Fibroblast of the conjunctiva (primary cell): ENCODE measurements at places on chromosomes 4 and X.

- DNase-seq: peak; percentile 51
Measured at GRCh38 chr4:10063544-10064300, 42.4 kb upstream of the SLC2A9 start.

DNA sequence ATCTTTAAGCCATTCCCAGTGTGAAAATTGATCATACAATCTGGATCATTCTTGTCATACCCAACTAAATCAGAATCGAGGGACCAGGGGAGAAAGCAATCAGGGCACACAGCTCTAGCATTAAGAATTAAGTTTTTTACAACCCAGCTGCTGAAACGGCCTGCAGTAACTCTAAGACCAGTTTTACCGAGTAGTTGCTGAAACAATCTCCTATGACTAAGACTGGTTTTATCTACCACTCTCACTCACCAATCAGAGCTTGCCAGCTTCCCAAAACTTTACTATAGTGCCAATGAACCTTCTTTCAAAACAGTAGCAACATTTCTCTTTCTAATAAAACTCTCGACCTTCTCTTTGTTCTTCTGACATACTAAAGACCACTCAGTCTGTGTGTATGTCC, 2.8 kb upstream of the SAP30 start:
- no peak for DNase-seq

DNA sequence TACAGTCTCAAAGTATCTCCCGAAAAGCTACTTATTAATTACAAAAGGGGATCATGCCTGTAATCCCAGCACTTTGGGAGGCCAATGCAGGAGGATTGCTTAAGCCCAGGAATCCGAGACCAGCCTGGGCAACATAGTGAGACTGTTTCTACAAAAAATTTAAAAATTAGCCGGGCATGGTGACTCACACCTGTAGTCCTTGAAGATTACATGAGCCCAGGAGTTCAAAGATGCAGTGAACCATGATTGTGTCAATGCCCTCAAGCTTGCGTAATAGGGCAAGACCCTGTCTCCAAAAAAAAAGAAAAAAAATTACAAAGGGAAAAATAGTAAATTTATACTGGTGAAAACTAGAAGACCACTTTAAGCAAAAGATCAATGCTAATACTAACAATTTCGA, 3.3 kb upstream of the PORCN start:
- DNase-seq: no peak

GRCh38 chr4:82811392-82811791, 12.8 kb upstream of the SCD5 start:
- DNase-seq: no peak

DNA sequence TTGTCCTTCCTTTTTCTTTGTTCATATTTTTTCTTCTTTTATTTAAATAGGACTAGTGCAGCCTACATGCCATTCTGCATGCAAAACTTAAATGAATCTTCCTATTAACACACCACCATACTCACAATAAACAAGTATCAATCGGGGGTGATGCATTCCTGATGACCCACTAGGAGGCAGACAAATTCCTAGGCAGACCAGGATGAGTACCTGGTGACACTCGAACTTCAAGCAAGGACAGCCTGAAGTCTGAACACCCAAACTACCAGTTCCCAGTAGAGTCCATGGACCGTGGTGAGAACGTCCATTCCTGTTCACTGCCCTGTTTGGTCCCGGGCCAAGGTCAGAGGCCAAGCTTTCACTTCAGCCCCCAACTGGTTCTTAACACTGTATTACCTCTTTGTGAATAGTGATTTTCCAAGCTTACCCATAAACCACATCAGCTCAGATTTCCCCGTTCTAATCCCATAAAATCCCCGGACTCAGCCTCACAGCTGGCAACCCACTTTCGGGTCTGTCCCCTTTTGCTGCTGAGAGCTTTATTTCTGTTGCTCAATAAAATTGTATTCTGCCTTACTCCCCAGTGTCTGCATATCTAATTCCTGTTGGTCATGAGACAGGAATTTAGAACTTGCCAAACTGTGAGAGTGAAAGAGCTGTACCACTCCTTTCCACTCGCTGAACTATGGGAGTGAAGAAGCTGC, 1286.6 kb downstream of the FSTL5 start:
- DNase-seq: no peak

GRCh38 chrX:28988246-28988645, 401.0 kb downstream of the IL1RAPL1 start:
- DNase-seq: no peak

GRCh38 chrX:9312922-9313867, 151.7 kb upstream of the TBL1X start:
- no peak for DNase-seq

- no peak for DNase-seq
Measured at GRCh38 chr4:16150716-16151115, 66.9 kb upstream of the PROM1 start.

DNA sequence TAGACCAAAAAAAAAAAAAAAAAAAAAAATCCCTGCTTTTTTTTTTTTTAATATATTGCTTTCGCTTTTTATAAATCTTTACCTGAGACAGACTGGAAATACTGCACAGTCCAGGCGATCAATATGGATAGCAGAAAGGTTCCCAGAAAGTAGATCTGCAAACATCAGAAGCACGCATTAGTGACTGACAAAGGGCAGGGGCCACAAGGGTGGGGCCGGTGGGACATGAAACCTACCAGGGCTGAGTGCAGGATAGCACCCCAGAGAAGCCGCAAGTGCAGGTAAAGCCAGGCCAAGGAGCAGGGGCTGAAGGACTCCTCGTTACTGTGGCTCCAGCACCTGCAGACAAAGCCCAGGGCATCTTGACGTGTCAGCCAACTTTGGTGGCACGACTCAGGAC, 101.8 kb downstream of the SLC34A2 start:
- DNase-seq: no peak

- no peak for DNase-seq
Measured at GRCh38 chr4:76523593-76523992, 88.6 kb downstream of the SHROOM3 start.

DNA sequence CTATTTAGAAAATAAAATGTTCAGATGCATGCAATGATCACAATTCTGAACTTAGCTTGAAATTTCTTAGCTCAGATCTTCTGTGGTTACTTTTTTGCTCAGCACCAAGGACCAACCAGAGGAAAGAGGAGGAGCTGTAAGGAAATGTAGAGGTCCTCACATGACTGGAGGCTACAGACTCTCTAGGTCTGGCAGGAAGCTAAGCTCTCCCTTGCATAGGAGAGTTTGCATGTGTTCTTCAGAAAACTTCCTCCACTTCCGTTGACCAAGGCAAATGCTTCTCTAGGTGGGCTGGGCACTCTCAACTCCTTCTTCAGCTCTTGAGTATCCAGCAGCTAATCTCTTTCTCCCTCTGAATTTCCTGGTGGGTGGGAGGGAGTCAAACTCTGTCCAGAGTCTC, 119.6 kb downstream of the BTC start:
- no peak for DNase-seq

DNA sequence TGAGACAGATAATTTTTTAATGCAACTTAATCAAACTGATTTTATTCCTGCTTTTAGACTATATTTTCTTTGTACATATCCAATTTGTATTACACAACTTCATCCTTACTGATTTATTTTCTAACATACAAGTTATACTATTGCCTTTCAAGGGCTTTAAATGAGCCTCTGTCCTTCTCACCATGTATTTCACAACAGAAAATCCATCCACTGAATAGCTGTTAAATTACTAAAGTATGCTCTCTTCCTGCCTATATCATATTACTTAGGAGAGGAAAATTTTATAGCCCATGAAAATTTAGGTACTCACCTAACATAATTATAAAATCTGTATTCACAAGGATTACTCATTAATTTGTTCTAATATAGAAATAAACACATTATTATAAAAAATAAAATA, 528.6 kb downstream of the ANKRD50 start:
- DNase-seq: peak; percentile 16
